ENCODE measurements at places on chromosomes 5 and 9.

GRCh38 chr5:122701640-122702523 lies 73.0 kb upstream of the SNX2 start:
- no peak for DNase-seq

DNA sequence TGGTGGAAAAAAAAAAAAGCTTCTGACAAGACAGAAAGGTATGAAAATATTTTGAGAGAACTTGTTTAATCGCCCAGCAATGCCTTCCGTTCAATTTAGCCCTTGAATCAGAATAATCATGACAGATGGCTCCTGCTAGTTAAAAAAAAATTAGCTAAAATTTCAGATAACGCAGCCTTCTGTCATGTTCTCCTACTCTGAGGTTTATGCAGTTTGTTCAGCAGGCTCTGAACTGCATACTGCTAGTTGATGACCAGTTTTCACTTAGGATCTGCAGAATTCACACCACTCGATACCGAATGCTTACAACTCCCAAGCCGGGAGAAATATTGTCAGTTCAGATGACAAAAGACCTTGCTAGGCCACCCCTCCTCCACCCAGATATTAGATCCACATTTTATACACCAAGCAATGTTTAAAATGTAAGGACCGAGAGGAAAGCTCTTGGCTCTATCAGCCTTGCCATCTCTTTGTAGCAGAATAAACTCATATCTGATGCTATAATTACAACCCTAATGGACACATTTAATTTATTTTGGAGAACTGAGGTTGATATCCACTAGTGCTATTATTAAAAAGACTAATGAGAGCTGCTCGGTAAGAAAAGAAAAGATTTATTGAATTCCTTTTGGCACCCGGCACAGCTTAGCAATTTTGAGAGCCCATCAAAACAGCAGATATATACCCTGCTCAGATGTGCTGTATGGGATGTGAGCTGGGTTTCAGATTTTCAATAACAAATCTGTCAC lies 322.8 kb downstream of the GLIS3 start:
- DNase-seq, result no peak

DNA sequence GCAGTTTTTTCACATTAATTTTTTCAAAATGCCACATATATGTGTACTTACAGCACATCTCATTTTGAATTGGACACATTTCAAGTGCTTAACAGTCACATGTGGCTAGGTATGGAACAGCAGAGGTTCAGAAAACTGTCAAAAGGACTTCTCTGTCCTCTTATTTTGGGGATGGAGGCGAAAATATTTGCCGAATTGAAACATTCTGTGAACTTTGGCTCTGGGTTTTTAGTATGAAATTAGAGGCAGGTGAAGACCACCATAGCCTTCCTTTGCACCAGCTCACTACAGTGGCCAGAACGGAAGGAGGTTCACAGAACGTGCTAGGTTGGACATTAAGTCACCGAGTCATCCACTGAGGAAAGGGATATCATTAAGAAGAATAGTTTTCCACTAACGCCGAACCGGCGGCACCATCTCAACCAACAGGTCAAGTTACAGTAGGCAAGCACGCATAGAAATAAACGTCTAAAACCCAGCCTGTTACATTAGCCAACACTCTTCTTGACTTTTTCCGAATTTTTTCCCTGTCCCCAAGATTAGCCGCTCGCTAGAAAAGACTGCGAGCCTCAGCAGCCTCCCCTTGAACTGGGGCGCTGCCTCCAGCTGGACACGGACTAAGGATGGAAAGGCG lies 1.8 kb upstream of the TLE4 start:
- DNase-seq, result no peak

GRCh38 chr5:107574287-107574686 lies 96.5 kb downstream of the EFNA5 start:
- no peak for DNase-seq

GRCh38 chr9:24881361-24881760 lies 335.7 kb upstream of the IZUMO3 start:
- no peak for DNase-seq

- no peak for DNase-seq
Measured at GRCh38 chr9:100639854-100640253, 62.0 kb downstream of the CAVIN4 start.

GRCh38 chr9:114061292-114061691 lies 16.8 kb downstream of the AMBP start:
- no peak for DNase-seq

DNA sequence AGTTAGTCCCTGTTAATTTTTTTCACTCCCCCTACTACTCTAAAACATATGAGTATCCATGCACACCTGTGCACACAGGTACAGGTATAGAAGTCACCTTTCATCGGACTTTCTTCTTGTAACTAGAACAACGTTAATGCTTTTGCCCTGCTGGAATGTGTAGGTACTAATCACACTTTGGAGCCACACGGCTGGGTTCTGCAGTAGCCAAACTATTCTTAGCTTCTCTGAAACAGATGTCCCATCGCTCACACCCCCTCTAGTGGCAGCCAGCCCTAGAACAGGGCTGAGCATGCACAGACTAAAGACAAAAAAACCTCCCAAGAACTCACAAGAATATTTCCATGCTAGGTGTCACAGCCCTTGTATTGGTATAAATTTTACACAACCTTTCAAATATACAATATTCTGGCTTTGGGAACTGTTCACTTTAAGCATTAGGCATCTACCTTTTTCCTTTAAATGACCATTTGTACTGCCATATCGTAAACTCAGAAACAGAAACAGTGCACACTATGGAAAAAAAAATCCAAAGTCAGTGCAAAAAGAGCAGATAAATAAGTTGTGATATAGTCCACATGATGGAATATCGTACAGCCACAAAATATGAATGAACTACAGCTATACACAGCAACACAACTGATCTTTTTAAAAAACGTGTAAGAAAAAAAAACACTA lies 64.0 kb downstream of the RETREG1 start:
- DNase-seq, result peak; percentile 6

Measured in activated T-helper 9 cell treated with anti-CD3 and anti-CD28 coated beads, Interleukin-2, amount 50 U/mL, for 16 hours (primary cell).